ENCODE measurements at places on chromosomes 6 and 20.

GRCh38 chr6:114158411-114158810, 184.4 kb downstream of the HS3ST5 start:
- DNase-seq, result no peak
- no peak overlapping the region for H3K4me3 ChIP-seq
- H3K27ac ChIP-seq, result no peak overlapping the region
- H3K4me1 ChIP-seq, result no peaks in the 10 kb centered on the region

GRCh38 chr6:107357842-107358241, 101.5 kb downstream of the PDSS2 start:
- H3K27ac ChIP-seq, result no peak overlapping the region
- DNase-seq, result no peak
- H3K4me1 ChIP-seq, result no peaks in the 10 kb centered on the region

DNA sequence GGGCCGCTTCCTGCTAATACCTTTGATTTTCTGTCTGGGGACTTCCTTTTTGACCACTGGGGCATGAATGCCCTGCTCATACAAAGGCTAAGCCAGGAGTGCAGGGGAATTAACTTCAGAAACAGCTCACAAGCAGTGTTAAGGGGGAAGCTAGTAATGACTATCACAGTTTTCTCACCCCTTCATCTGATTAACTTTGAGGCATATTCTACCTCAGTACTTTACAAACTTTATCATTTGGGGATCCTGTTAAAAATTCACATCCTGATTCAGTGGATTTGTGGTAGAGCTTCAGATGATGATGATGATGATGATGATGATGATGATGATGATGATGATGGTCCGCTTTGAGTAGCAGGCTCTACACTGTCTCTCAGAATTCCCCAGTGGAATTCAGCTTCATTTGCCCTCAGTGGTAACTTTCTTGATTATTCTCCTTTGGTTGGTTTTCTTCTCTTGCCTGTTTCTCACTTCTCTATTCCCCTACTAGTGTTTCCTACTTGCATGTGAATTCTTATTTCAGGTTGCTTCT, 78.4 kb upstream of the TMEM170B start:
- no peak for DNase-seq
- H3K4me1 ChIP-seq, result no peaks in the 10 kb centered on the region
- no peaks in the 10 kb centered on the region for H3K27me3 ChIP-seq
- no peaks in the 10 kb centered on the region for H3K36me3 ChIP-seq
- H3K27ac ChIP-seq, result no peak overlapping the region

DNA sequence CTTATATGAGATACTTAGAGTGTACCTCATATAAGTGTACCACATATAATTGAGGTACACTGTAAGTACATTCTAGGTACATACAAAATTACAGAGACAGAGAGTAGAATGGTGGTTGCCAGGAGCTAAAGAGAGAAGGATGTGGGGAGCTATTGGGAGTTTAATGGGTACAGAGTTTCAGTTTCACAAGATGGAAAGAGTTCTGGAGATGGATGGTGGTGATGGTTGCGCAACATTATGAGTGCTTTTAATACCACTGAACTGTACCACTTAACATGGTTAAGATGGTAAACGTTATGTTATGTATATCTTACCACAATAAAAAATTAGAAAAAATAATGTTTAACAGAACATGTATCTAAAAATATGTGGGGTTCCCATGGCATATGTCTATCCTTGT, 69.4 kb downstream of the PRND start:
- no peak overlapping the region for H3K27ac ChIP-seq
- H3K4me3 ChIP-seq, result no peak overlapping the region
- DNase-seq, result no peak
- no peaks in the 10 kb centered on the region for H3K36me3 ChIP-seq
- no peaks in the 10 kb centered on the region for H3K4me1 ChIP-seq
- H3K27me3 ChIP-seq, result no peaks in the 10 kb centered on the region

GRCh38 chr6:47083586-47084047, 41.5 kb upstream of the ADGRF1 start:
- H3K27me3 ChIP-seq, result no peaks in the 10 kb centered on the region
- peaks cover 29% of the 10 kb centered on the region for H3K4me1 ChIP-seq
- no peak overlapping the region for H3K4me3 ChIP-seq
- peak; percentile 90 for DNase-seq
- H3K27ac ChIP-seq, result peak overlapping the region; percentile 5
- no peaks in the 10 kb centered on the region for H3K36me3 ChIP-seq

- no peaks in the 10 kb centered on the region for H3K27me3 ChIP-seq
- DNase-seq, result no peak
- no peaks in the 10 kb centered on the region for H3K36me3 ChIP-seq
- no peak overlapping the region for H3K4me3 ChIP-seq
- no peak overlapping the region for H3K27ac ChIP-seq
- H3K4me1 ChIP-seq, result peaks cover 66% of the 10 kb centered on the region
These were observed 79.7 kb downstream of the JARID2 start for GRCh38 chr6:15325540-15325955.

DNA sequence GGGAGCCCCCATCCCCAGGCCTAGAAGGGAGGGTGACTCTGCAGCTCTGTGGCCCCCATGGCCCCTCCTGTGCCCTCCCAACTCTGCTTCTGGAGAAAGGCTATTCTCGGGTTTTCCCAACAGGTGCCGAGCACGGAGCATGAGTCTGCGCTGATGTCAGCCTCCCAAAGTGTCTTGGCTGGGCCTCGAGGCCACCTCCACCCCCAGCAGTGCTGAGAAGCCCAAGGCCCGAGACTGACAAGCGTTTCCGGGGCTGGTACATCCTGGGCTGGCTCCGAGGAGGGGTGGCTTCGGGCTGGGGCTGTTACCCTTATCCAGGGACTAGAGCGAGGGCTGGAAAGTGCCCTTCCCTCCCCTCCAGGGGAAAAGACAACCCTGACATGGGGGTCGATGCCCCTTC, 60.2 kb upstream of the GATA5 start:
- H3K27ac ChIP-seq, result no peak overlapping the region
- DNase-seq, result no peak
- H3K36me3 ChIP-seq, result no peaks in the 10 kb centered on the region
- no peaks in the 10 kb centered on the region for H3K27me3 ChIP-seq

- no peak overlapping the region for H3K27ac ChIP-seq
- no peaks in the 10 kb centered on the region for H3K36me3 ChIP-seq
- no peak for DNase-seq
- H3K27me3 ChIP-seq, result peaks cover 2% of the 10 kb centered on the region
- no peak overlapping the region for H3K4me3 ChIP-seq
These were observed 18.3 kb downstream of the BPIFB1 start for GRCh38 chr20:33301192-33301930.

- H3K27ac ChIP-seq, result no peak overlapping the region
- no peaks in the 10 kb centered on the region for H3K27me3 ChIP-seq
- H3K36me3 ChIP-seq, result peaks cover 98% of the 10 kb centered on the region
- H3K4me3 ChIP-seq, result no peak overlapping the region
- DNase-seq, result no peak
These were observed 9.6 kb downstream of the TTPAL start for GRCh38 chr20:44485078-44485829.

DNA sequence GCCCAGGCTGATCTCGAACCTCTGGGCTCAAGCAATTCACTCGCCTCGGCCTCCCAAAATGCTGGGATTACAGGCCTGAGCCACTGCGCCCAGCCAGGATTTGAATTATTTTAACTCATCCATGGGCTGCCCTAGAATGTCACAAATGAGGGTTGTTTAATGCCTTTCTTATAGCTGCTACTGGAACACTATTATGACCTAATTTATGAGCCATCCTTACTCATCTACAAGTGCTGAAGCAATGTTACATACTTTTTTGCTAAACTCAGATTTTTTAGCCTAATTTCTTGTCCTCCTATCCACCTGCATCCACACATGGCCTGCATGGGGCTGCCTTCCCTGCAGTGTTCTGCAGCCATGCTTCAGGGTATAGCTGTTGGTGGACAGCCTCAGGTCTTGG, 59.9 kb downstream of the RTN4IP1 start:
- no peak overlapping the region for H3K27ac ChIP-seq
- H3K4me1 ChIP-seq, result peaks cover 4% of the 10 kb centered on the region
- H3K27me3 ChIP-seq, result no peaks in the 10 kb centered on the region
- no peak for DNase-seq

GRCh38 chr20:4056880-4057279, 41.5 kb upstream of the RNF24 start:
- no peak overlapping the region for H3K4me3 ChIP-seq
- peaks cover 11% of the 10 kb centered on the region for H3K4me1 ChIP-seq
- DNase-seq, result no peak
- no peak overlapping the region for H3K27ac ChIP-seq

All from heart right ventricle (tissue), 16 donors.